ENCODE measurements at places on chromosomes 6 and 20. TPM values are rescaled to one million over a fixed set of nuclear protein-coding genes. Genes with fewer than 3 reads are reported as not detected.
A peak's percentile ranks its signal among the peaks of the same experiment; 100 is the strongest.

DNA sequence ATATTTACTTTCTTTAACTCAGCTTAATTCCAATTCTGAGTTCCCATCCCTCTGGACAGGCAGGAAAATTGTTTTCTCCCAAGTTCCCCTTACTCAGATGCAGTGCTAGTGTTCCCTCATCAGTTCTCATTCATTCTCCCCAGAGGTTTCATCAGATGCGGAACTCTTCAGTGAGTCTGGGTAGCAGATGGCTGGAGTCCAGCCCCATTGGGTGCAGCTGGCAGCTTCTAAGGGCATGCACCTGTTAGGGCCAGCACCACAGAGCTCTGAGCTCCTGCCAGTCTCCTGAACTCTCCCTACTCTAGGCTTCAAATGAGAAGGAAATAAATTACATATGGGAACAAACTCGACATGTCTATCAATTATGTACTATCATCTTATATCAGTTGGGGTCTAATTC is 76.6 kb downstream of the SOD2 start:
- DNase-seq: no peak
- no peak overlapping the region for H3K4me3 ChIP-seq
- H3K36me3 ChIP-seq: peaks cover 2% of the 10 kb centered on the region

DNA sequence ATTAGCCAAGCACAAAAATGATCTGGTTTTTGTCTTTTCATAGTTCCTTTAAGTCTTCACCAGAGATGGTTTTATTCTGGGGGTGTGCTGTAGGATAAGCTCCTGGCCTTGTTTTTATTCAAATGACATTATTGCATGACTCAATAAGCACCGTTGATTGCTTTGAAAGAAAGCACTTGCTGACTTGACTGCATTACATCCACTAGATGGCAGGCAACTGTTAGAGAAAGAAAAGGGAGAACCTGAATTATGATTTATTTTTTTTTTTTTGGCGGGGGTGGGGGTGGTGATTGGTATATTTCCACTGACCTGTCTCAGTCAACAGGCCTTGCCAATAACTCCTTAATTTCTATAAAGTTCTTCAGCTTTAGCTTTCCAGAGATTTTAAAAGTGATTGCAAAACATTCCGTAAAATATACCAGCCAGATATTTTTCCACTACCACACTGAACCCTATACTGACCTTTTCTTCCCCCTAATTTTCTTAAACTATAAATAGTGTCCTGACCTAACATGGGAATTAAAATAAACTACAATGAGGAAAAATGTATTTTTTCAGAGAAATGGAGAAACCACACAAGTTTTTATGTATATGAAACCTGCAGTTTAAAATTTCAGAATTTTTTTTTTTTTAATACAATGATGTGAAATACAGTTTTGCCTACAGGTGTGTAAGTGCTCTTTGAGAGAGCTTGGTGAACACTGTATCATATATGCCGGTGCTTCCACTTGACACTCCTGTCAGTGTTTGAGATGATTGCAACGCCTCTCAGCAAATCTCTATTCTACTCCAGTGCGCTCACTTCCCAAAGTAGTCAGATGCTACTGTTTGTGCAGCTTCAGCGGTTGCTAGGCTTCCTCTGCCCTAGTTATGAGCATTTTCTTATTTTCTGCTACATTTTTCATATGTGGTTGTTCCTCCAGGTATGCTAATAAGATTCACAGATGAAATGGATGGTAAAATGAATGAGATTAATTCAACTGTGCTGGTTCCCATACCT is 274.3 kb downstream of the CD109 start:
- no peaks in the 10 kb centered on the region for H3K4me1 ChIP-seq
- no peak overlapping the region for H3K27ac ChIP-seq
- H3K27me3 ChIP-seq: no peaks in the 10 kb centered on the region
- no peaks in the 10 kb centered on the region for H3K36me3 ChIP-seq
- DNase-seq: no peak

GRCh38 chr6:75935473-75935793 is 137.0 kb downstream of the IMPG1 start:
- DNase-seq: no peak
- no peak overlapping the region for H3K4me3 ChIP-seq
- H3K4me1 ChIP-seq: peaks cover 6% of the 10 kb centered on the region

- DNase-seq: no peak
- no peak overlapping the region for H3K4me3 ChIP-seq
- H3K27ac ChIP-seq: no peak overlapping the region
Observed at GRCh38 chr6:79246891-79247290, 12.4 kb upstream of the HMGN3 start.

DNA sequence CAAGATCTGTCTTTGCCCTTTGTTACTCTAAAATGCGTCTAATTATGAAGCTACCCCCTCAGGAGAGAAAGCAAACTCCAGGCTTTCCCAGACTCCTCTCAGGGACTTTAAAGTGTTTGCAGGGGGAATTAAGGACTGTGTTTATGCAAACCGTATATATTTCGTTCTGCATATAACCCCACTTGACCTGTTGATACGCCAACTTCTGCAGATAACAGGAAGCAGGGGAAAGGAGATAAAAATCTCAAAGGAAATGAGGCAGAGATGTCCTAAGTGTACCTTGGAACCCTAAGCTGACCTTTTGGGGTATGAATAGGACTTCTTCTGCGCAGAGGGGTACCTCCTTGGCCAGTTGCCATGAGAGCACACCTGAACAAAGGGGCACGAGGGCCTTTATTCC is 8.1 kb downstream of the SYCP2L start:
- H3K27me3 ChIP-seq: peaks cover 21% of the 10 kb centered on the region
- DNase-seq: no peak
- H3K27ac ChIP-seq: no peak overlapping the region

DNA sequence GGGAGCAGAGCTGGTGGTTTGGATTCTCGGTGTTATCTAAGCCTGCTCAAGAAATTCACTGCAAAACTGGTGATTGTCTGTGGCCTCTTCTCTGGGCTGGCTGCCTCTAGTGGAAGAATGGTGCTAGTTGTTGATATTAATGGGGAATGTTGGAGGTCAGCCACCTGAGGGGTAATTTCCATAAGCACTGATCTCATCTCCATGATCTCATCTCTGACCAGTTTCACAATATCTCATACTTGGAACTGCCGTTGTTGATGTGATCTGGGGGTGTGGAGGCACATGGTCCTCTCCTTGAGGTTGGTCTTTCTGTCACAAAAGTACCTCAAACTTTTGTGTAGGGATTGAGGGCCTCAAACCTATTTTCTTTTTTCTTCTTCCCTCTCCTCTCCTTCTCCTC is 102.6 kb downstream of the CD109 start:
- no peak overlapping the region for H3K4me3 ChIP-seq
- no peaks in the 10 kb centered on the region for H3K4me1 ChIP-seq
- DNase-seq: no peak
- no peak overlapping the region for H3K27ac ChIP-seq
- H3K27me3 ChIP-seq: no peaks in the 10 kb centered on the region

- H3K27ac ChIP-seq: no peak overlapping the region
- no peak for DNase-seq
- peaks cover 11% of the 10 kb centered on the region for H3K4me1 ChIP-seq
- no peak overlapping the region for H3K4me3 ChIP-seq
- no peaks in the 10 kb centered on the region for H3K36me3 ChIP-seq
Observed at GRCh38 chr6:140812636-140813035, 1320.1 kb upstream of the GJE1 start.

DNA sequence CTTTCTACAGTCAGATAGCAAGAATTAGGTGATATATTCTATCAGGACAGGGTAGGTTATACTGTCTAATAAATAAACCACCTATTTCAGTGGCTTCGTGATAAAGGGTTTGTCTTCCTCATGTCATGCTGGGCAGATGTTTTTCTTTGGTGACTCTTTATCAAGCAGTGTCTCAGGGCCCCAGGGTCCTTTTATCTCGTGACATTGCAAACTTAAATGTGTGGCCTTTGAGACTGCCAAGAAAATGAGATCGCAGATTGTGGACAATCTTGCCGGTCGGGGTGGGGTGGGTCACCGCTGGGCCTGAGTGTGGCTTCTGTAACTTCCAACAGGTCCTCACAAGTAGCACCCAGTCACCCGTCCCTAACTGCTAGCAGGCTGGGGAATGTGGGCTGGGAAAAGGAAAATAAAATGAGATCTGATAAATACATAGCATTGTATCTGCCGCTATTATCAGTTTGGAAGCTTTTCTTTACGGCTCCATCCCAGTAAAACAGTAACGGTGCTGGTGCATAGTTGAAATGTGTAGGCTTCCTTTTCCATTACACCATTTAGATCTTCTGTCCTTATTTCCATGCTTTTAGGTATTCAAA is 50.5 kb upstream of the BMP6 start:
- H3K36me3 ChIP-seq: no peaks in the 10 kb centered on the region
- H3K27ac ChIP-seq: no peak overlapping the region
- peaks cover 10% of the 10 kb centered on the region for H3K27me3 ChIP-seq
- H3K4me1 ChIP-seq: no peaks in the 10 kb centered on the region

- H3K4me3 ChIP-seq: no peak overlapping the region
- no peak overlapping the region for H3K27ac ChIP-seq
- no peak for DNase-seq
- no peaks in the 10 kb centered on the region for H3K36me3 ChIP-seq
Observed at GRCh38 chr6:72894091-72894490, 272.2 kb downstream of the KCNQ5 start.

DNA sequence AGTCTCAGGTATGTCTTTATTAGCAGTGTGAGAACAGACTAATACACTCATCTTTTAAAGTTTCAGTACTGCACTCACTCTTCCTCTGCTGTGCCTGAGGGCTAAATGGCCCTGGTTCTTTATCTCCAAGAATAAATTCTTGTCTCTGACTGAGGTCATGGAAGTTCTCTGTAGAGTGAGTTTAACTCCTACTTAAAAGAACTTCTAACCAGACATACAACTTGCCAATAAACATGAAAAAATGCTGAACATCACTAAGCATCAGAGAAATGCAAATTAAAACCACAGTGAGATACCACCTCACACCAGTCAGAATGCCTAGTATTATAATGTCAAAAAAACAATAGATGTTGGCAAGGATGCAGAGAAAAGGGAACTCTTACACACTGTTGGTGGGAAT is 73.6 kb downstream of the ADAT2 start:
- no peak overlapping the region for H3K4me3 ChIP-seq
- peaks cover 12% of the 10 kb centered on the region for H3K27me3 ChIP-seq
- no peaks in the 10 kb centered on the region for H3K4me1 ChIP-seq
- no peak overlapping the region for H3K27ac ChIP-seq
- no peak for DNase-seq

GRCh38 chr6:20705741-20706140 is 171.5 kb downstream of the CDKAL1 start:
- H3K4me3 ChIP-seq: no peak overlapping the region
- no peak for DNase-seq
- H3K27me3 ChIP-seq: no peaks in the 10 kb centered on the region
- peaks cover 25% of the 10 kb centered on the region for H3K4me1 ChIP-seq
- no peak overlapping the region for H3K27ac ChIP-seq

DNA sequence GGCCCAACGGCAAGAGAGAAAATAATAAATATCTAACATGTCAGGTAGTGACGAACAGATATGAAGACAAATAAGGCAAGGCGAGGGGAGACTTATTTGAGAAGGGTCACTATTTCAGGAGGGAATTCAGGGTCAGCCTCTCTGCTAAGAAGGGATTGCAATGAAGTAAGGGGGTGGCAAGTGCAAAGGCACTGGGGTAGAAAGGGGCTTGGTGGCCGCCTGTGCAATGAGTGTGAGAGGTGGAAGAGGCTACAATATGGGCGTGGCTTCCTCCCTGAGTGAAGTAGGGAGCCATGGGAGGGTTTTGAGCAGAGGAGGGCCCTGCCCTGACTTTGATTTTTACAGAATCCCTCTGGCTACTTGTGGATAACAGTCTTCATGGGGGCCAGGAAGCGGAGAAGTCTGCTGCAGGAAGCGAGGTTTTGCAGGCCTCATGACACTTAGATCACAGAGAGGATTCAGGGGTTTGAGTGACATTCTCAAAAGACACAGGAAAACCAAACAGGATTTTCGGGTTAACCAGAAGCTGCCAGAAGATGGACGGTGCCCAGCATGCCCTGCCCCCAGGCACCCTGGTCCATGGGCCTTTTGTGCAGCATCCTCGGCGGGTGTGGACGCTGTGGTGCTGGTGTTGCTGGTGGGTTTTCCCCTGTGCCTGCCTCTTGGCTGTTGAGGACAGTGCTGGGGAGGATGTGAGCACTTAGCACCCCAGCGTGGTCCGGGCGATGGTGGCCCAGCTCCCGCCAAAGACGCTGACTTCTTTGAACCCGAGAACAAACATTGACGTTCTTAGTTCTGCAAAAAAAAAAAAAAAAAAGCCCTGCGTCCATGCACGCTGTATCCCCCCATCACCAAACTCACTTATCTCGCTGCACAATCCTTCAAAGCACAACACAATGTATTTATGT is 124.2 kb upstream of the PTPN1 start:
- H3K27ac ChIP-seq: peak overlapping the region; percentile 80
- peak; percentile 77 for DNase-seq
- peaks cover 3% of the 10 kb centered on the region for H3K36me3 ChIP-seq
- H3K4me3 ChIP-seq: peak overlapping the region; percentile 20
- no peaks in the 10 kb centered on the region for H3K27me3 ChIP-seq

DNA sequence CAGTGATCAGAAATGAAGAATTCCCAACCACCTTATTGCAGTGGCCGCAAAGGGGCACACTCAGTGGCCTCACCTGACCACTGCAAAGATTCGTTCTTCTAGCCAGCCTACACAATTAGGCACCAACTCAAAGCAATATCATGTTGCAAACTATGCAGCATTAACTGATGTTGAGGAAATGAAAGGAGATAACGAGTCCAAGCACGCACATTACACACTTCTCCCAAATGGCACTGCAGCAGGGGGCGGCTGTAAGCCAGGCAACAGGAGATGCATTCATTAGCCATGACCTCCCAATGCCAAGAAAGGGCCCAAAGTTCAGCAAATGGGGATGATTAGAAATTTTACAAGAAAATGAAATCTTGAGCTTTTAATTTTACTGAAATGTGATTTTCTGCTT is 39.3 kb downstream of the ATXN1 start:
- no peak overlapping the region for H3K4me3 ChIP-seq
- H3K4me1 ChIP-seq: peaks cover 20% of the 10 kb centered on the region
- no peaks in the 10 kb centered on the region for H3K27me3 ChIP-seq
- H3K27ac ChIP-seq: no peak overlapping the region
- H3K36me3 ChIP-seq: peaks cover 23% of the 10 kb centered on the region

DNA sequence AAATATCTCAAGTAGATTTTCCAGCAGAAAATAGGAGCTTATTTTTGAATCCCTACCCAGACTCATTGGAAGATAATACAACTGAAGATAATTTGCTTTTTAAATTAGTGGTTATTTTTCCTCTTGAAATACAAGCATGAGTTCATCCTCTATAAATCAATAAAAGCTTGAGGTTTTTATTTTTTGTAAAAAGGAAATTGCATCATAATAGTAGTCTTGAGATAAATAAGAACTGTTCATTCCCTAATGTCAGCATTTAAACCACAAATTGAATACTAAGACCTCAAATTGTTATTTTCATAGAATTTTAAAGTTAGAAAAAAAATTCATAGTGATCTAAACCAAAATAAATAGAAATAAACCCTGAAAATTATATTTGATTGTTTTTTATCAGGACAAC is 719.1 kb downstream of the CD109 start:
- no peaks in the 10 kb centered on the region for H3K4me1 ChIP-seq
- H3K27me3 ChIP-seq: no peaks in the 10 kb centered on the region
- DNase-seq: no peak
- H3K36me3 ChIP-seq: no peaks in the 10 kb centered on the region
- no peak overlapping the region for H3K4me3 ChIP-seq

GRCh38 chr20:7406671-7407070 is 533.6 kb downstream of the HAO1 start:
- no peak overlapping the region for H3K27ac ChIP-seq
- no peaks in the 10 kb centered on the region for H3K36me3 ChIP-seq
- no peak overlapping the region for H3K4me3 ChIP-seq
- H3K4me1 ChIP-seq: no peaks in the 10 kb centered on the region
- DNase-seq: no peak
- H3K27me3 ChIP-seq: no peaks in the 10 kb centered on the region

- H3K36me3 ChIP-seq: no peaks in the 10 kb centered on the region
- no peak for DNase-seq
- no peak overlapping the region for H3K27ac ChIP-seq
Observed at GRCh38 chr6:170237999-170238740, 52.7 kb downstream of the DLL1 start.

Gene WFDC5
- total RNA-seq: not detected

Gene UNC93A
- not detected for total RNA-seq

Gene DEF6
- total RNA-seq: 219 TPM
